ENCODE measurements at places on chromosomes 12 and 14. TPM values are rescaled to one million over a fixed set of nuclear protein-coding genes. Genes with fewer than 3 reads are reported as not detected.

RITA1 gene
- 37.8 TPM for total RNA-seq

RTN1 gene
- 15.7 TPM for total RNA-seq

CD4 gene
- total RNA-seq, result 2.4 TPM

KRT74 gene
- not detected for total RNA-seq

CCDC38 gene
- total RNA-seq, result 0.43 TPM

OR4K5 gene
- total RNA-seq, result not detected

MMP19 gene
- total RNA-seq, result 7.4 TPM

ARHGAP9 gene
- 7.5 TPM for total RNA-seq

CDKL1 gene
- total RNA-seq, result 13.4 TPM

AMN gene
- not detected for total RNA-seq

FAM181A gene
- not detected for total RNA-seq

DNA sequence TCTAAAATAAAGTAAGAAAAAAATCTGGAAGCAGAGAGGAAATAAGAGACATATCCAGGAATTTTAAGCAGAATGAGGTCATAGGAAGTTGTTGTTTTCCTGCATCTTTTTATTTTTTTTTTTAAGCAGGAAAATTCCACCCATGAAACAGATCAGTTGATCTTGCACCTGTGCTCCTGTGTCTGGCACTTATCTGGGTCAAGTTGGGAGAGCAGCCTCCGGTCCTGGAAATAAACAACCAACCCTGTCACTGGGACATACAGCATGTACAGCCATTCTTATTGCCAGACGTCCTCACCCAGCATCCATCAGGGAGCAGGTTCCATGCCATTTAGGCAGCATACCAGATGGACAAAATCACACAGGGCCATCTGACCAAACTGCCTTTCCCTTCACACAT, 266.0 kb upstream of the BTG1 start:
- H3K27ac ChIP-seq, result no peak overlapping the region
- H3K4me3 ChIP-seq, result no peak overlapping the region
- H3K36me3 ChIP-seq, result no peaks in the 10 kb centered on the region

DNA sequence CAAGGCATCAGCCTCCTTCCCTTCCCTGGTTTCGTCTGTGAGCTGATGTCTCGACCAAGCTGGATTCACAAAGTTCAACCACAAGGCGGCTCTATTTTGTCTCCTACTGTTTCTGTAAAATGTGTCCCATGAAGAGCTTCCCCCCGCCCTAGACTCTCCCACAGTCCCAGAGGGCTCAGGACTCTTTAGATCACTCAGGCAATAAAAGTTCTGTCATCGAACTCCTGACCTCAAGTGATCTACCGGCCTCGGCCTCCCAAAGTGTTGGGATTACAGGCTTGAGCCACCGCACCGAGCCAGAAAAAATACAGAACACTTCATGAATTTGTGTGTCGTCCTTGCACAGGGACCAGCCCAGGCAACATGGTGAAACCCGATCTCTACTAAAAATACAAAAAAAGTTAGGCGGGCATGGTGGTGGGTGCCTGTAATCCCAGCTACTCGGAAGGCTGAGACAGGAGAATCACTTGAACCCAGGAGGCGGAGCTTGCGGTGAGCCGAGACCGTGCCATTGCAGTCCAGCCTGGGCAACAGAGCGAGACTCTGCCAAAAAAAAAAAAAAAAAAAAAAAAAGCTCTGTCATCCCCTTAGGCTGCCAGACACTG, 149.4 kb downstream of the BCL11B start:
- H3K27me3 ChIP-seq, result peaks cover 15% of the 10 kb centered on the region
- no peak for DNase-seq
- H3K4me1 ChIP-seq, result no peaks in the 10 kb centered on the region
- H3K36me3 ChIP-seq, result no peaks in the 10 kb centered on the region
- H3K27ac ChIP-seq, result no peak overlapping the region

- peaks cover 8% of the 10 kb centered on the region for H3K4me1 ChIP-seq
- no peak for DNase-seq
- no peak overlapping the region for H3K27ac ChIP-seq
- H3K36me3 ChIP-seq, result no peaks in the 10 kb centered on the region
These were observed 13.9 kb upstream of the NUDT14 start for GRCh38 chr14:105195051-105195450.

DNA sequence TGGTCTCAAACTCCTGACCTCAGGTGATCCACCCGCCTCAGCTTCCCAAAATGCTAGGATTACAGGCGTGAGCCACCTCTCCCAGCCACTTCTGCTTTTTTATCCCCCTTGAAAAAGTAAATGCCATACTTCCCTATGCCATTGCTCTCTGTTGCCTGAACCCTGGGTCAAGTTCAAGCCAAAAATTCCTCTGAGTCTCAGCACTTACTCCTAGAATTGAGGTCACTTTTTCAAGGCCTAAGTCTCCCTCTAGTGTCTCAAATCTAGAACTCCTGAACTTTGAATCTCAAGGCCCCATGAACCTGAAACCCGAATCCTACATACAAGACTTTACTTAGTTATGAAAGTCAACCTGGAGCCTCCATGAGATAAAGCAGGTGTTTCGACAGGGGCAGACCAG, 1.4 kb upstream of the APOBEC1 start:
- no peak overlapping the region for H3K27ac ChIP-seq
- DNase-seq, result no peak

DNA sequence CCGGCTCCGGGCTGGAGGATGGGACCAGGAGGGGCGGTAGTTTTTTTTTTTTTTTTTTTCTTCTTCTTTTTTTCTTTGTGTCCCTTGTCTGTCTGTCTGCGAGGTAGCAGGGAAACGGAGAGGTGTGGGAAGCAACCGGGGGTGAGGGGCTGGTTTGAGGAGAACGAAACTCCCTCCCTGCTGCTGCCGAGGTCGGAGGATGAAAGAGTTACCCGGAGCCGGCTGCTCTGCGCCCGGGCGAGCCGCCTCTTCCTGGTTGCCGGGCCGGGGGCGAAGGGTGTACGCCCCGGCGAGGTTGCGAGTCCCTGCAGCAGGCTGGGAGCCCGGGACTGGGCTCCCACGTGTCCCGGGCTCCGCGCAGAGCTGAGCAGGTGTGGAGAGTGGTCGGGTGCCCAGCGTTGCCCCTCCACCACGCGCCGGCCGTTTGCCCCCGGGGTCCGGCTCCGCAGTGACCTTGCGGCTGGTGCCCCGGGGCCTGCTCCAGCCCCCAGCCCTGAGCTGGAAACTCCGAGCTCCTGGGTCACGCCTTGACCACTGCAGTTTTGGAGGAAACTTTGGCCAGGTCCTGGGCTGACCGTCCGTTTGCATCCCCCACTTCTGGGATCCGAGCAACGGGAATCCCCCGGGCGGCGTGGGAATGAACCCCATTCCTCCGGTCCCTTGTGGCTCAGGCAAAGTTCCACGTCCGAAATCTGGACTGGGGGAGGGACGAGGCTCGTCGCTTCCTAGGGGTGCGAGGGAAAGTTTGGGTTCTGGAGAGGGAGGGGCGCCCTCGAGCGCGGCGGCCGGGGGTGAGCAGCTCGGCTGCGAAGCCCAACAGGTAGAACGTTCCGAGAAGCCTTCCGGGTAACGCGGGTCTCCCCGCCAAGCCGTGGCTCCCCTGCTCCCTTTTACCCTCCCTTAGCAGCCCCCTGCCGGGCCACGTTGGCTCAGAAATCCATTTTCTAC, 1.3 kb downstream of the CHST11 start:
- peak overlapping the region; percentile 84 for H3K4me3 ChIP-seq
- H3K27me3 ChIP-seq, result no peaks in the 10 kb centered on the region
- peak overlapping the region; percentile 82 for H3K27ac ChIP-seq
- no peaks in the 10 kb centered on the region for H3K36me3 ChIP-seq

- H3K4me1 ChIP-seq, result no peaks in the 10 kb centered on the region
- no peak overlapping the region for H3K27ac ChIP-seq
- DNase-seq, result peak; percentile 67
- no peaks in the 10 kb centered on the region for H3K36me3 ChIP-seq
- H3K27me3 ChIP-seq, result no peaks in the 10 kb centered on the region
These were observed 1124.7 kb downstream of the FLRT2 start for GRCh38 chr14:86654558-86655184.

- no peaks in the 10 kb centered on the region for H3K36me3 ChIP-seq
- DNase-seq, result no peak
- H3K4me1 ChIP-seq, result no peaks in the 10 kb centered on the region
- no peaks in the 10 kb centered on the region for H3K27me3 ChIP-seq
- H3K4me3 ChIP-seq, result no peak overlapping the region
These were observed 359.6 kb downstream of the BMP4 start for GRCh38 chr14:53596853-53597525.

- no peak for DNase-seq
- H3K27ac ChIP-seq, result no peak overlapping the region
- no peaks in the 10 kb centered on the region for H3K36me3 ChIP-seq
These were observed 10.4 kb downstream of the HOXC5 start for GRCh38 chr12:54042970-54043853.

- H3K27me3 ChIP-seq, result no peaks in the 10 kb centered on the region
- H3K4me3 ChIP-seq, result no peak overlapping the region
- H3K36me3 ChIP-seq, result no peaks in the 10 kb centered on the region
- no peaks in the 10 kb centered on the region for H3K4me1 ChIP-seq
These were observed 292.0 kb downstream of the RPAP3 start for GRCh38 chr12:47413806-47414205.

DNA sequence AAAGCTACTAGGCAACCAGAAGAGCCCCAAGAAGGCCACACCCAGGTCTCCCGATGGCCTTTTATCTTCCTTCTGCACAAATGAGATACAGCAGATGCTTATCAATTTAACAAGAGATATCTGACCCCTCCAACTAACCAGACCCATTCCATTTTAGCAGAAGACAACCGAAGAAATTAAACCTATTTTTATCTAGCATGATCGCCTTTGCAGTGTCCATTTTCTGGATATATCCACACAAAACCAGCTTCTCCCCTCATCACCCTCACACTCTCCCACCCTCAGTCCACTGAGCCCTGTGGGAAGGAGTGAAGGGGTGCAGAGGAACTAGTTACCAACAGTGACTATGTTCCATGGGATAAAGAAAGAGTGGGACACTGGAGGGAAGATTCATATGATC, 20.9 kb upstream of the DHRS4 start:
- DNase-seq, result no peak
- no peaks in the 10 kb centered on the region for H3K36me3 ChIP-seq
- H3K27ac ChIP-seq, result no peak overlapping the region
- no peaks in the 10 kb centered on the region for H3K4me1 ChIP-seq
- no peaks in the 10 kb centered on the region for H3K27me3 ChIP-seq

GRCh38 chr14:69695322-69696203, 71.4 kb upstream of the SRSF5 start:
- H3K27ac ChIP-seq, result peak overlapping the region; percentile 91

- no peak overlapping the region for H3K27ac ChIP-seq
- no peaks in the 10 kb centered on the region for H3K36me3 ChIP-seq
- no peaks in the 10 kb centered on the region for H3K27me3 ChIP-seq
- DNase-seq, result no peak
- H3K4me1 ChIP-seq, result peaks cover 5% of the 10 kb centered on the region
These were observed 41.0 kb downstream of the TRAF3 start for GRCh38 chr14:102817942-102818940.

GRCh38 chr12:117111386-117111785, 12.2 kb upstream of the TESC start:
- no peak for DNase-seq
- H3K4me3 ChIP-seq, result no peak overlapping the region
- H3K27ac ChIP-seq, result no peak overlapping the region

DNA sequence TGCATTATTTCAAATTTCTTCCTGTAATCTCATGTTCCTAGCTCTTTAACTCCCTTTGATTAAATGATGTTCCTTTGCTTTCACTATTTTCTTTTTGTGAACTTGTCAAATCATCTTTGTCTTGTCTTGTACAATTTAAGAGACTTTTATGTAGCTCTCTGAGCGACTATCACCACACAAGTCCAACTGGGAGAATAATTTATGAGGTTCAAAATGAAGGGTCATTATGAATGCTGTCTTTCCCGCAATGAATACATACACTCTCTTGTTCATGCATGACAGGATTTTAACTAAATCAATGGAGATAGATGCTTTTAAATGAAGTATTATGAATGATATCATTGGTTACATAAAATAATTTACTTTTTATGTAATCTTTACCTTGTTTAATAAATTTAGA, 407.4 kb downstream of the PAWR start:
- H3K36me3 ChIP-seq, result no peaks in the 10 kb centered on the region
- H3K4me3 ChIP-seq, result no peak overlapping the region
- H3K4me1 ChIP-seq, result no peaks in the 10 kb centered on the region
- H3K27ac ChIP-seq, result no peak overlapping the region

DNA sequence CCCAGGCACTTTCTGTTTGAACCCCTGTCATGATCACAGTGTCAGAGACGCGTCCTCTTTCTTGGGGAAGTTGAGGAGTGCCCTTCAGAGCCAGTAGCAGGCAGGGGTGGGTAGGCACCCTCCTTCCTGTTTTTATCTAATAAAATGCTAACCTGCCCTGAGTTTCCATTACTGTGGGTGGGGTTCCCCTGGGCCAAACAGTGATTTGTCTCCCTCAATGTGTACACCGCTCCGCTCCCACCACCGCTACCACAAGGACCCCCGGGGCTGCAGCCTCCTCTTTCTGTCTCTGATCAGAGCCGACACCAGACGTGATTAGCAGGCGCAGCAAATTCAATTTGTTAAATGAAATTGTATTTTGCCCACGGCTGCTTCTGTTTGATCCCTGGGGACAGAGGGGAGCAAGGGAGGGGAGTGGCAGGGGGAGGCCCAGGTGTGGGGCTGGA, 5.1 kb downstream of the SHMT2 start:
- no peak overlapping the region for H3K27ac ChIP-seq
- H3K4me3 ChIP-seq, result no peak overlapping the region
- H3K4me1 ChIP-seq, result peaks cover 13% of the 10 kb centered on the region

- H3K36me3 ChIP-seq, result no peaks in the 10 kb centered on the region
- H3K27me3 ChIP-seq, result no peaks in the 10 kb centered on the region
- no peak for DNase-seq
- H3K4me1 ChIP-seq, result no peaks in the 10 kb centered on the region
- no peak overlapping the region for H3K27ac ChIP-seq
- no peak overlapping the region for H3K4me3 ChIP-seq
These were observed 705.6 kb upstream of the SEL1L start for GRCh38 chr14:82239223-82239622.

All from adrenal gland (tissue), 19 donors.